ENCODE measurements at places on chromosomes 6 and 20.

- DNase-seq: peak; percentile 38
Observed at GRCh38 chr6:139135578-139136545, 982 bp downstream of the HECA start.

DNA sequence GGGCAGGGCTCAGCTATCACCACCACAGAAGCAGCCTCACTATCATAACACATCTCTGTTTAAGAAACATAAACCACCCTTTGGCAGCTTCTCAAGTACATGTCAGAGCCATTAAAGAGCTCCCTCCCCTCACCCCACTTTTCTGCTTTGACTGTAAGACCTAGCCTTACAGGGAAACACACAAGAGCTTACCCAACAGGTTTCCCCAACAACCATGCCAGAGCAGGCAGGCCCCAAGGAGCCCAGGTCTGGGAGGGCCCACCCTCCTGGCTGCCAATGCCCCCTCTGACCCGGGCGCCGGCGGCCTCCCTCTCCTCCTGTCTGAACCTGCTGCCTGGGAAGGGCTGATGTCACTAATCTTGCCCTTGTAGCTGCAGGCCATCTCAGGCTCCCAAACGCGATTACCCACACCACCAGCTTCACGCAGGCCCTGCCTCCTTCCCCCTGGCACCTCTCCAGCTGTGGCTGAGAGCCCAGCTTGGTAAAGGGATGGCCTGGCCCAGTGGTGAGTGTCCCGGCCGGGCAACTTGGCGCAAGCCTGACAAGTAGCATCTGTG, 402.0 kb downstream of the MAFB start:
- DNase-seq: no peak

DNA sequence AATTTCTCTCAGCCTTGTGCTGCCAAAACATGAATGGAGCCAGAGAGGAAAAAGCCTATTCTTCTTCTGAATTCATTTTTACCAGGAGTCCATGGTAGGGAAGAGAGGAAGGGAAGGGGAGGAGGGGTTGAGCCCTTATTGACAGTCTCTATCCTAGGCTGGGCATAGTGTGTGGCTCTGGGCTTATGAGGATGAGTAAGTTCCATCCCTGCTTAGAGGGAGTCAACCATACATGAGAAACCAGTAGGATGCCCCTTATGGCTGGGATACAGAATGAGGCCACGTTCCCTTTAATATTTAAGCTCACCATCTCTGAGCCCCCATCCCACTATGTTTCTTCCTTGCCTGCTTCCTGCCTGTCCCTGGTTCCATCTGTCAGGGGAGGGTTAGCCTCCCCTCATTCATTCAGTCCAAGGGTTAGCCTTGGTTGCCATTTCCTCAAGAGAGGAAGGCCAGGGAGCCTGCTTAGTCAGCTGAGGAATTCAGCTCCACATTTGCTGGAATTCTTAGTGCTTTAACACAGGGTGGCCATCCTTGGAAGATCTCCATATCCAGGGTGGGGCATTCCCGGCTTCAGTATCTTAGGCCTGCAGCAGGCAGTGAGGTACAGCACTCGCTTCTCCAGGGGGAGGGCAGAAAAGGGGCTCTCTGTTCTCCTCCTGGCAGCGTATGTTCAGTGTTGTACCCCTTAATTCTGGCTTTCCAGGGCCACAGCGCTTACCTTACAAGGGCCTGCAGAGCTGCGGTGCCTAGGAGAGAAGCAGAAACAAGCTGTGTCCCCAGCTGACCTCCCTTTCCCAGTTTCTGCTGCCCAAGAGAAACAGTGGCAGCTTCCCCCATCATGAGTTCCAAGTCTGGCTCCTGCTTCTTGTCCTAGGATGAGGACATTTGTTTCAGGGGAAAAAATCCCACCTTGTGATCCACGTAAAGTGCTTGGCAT, 12.5 kb downstream of the SIRT5 start:
- no peak for DNase-seq

GRCh38 chr6:24876499-24877465, 59.0 kb downstream of the RIPOR2 start:
- DNase-seq: no peak

- peak; percentile 85 for DNase-seq
Observed at GRCh38 chr20:8421981-8422380, 289.9 kb downstream of the PLCB1 start.

DNA sequence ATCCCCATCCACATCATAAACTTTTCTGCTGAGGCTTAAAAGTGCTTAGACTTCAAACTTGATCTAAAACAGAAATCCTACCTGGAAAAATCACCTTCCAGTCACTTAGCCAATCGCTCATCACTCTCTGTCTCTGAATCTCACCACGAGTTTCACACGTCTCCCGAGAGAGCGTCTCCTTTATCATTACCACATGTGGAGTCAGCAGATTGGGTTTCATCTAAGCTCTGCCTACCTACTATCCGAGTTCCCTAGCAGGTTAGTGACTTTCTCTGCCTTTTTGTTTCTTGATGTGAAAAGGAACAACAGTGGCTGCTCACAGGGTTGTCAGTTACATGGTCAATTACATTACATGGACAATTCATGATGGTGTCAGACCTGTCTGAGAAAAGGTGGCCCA, 286.2 kb downstream of the ESR1 start:
- no peak for DNase-seq

All from fibroblast of villous mesenchyme (primary cell).